ENCODE measurements at places on chromosomes 6 and 20. TPM values are rescaled to one million over a fixed set of nuclear protein-coding genes. Genes with fewer than 3 reads are reported as not detected.

The RIMS4 gene
- total RNA-seq, result 1.2 TPM

GRCh38 chr6:79636673-79637072 is 5.5 kb downstream of the SH3BGRL2 start:
- H3K27me3 ChIP-seq, result peaks cover 1% of the 10 kb centered on the region
- no peak for DNase-seq
- no peak overlapping the region for H3K27ac ChIP-seq
- H3K4me1 ChIP-seq, result peaks cover 41% of the 10 kb centered on the region

GRCh38 chr6:43707269-43707668 is 19.7 kb upstream of the MRPS18A start:
- peaks cover 62% of the 10 kb centered on the region for H3K4me1 ChIP-seq
- no peaks in the 10 kb centered on the region for H3K27me3 ChIP-seq
- H3K36me3 ChIP-seq, result no peaks in the 10 kb centered on the region
- no peak overlapping the region for H3K4me3 ChIP-seq
- DNase-seq, result no peak

GRCh38 chr6:4489538-4489937 is 286.7 kb upstream of the CDYL start:
- H3K27ac ChIP-seq, result no peak overlapping the region
- H3K27me3 ChIP-seq, result no peaks in the 10 kb centered on the region
- no peak for DNase-seq
- no peaks in the 10 kb centered on the region for H3K4me1 ChIP-seq

DNA sequence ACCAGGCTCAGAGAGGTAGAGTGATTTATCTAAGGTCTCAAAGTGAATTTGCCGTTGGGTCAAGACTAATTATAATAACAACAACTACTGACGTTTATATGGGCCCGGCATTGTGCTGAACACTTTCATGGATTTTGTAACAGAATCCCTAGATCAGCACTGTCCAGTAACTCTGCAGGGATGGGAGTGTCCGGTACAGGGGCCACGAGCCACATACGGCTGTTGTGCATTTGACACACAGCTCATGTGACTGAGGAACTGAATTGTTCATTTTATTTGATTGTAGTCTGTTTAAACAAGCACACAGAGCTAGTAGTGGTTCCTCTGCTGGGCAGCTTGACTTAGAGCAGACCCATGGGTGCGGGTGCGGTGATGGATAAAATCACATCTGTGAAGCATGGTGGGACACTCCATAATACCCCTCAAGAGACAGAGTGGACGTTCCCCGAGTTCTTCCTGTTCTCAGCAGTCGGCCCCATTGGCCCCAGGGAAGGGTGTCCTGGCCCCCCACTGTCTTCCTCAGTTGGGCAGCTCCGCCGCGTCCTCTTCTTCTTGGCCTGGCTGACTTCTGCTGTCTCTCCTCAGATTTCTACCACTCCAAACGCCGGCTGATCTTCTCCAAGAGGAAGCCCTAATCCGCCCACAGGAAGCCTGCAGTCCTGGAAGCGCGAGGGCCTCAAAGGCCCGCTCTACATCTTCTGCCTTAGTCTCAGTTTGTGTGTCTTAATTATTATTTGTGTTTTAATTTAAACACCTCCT is 6.8 kb downstream of the CDKN1A start:
- DNase-seq, result no peak
- no peak overlapping the region for H3K4me3 ChIP-seq
- H3K4me1 ChIP-seq, result peaks cover 58% of the 10 kb centered on the region
- H3K27ac ChIP-seq, result no peak overlapping the region

The ULBP1 gene
- total RNA-seq, result 1.3 TPM

DNA sequence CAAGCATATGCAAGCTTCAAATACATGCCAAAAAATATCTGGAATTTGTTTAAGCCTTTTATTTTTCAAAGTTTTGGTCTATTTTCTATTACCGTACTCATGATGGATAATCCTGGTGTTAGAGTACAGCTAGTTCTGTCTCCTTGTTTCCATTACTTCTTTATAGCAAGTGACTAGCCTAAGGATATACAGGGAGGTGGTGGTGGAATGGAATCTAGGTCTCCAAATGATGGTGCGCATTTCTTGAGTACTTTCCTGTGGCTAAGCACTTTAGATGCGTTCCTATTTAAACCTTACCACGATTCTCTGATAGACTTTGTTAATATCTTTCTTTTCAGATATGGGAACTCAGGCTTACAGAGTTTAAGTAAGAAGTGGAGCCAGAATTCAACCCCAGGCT is 3.5 kb downstream of the SLC16A10 start:
- H3K36me3 ChIP-seq, result no peaks in the 10 kb centered on the region
- H3K27ac ChIP-seq, result no peak overlapping the region
- DNase-seq, result no peak
- H3K27me3 ChIP-seq, result no peaks in the 10 kb centered on the region
- H3K4me1 ChIP-seq, result peaks cover 17% of the 10 kb centered on the region

DNA sequence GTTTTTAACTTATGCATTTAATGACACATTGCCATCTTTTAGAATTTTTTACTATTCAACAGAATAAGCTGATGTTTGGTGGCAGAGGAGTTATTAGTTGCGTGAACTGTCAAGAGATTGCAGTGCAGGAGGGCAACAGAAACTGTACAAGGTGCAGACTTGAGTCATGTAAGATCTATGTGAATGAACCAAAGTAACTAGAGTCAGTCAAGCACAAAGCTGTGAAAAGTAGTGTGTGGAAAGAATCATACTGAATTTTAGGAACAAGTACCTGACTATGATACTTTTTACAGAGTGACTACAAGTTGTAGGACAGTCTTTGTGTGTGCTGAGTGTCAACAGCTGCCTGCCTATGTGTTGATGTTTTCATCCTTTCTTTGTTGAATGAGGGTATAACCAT is 2.7 kb upstream of the C6orf163 start:
- H3K36me3 ChIP-seq, result peaks cover 3% of the 10 kb centered on the region
- H3K4me1 ChIP-seq, result no peaks in the 10 kb centered on the region
- DNase-seq, result no peak
- no peak overlapping the region for H3K4me3 ChIP-seq
- H3K27ac ChIP-seq, result no peak overlapping the region

DNA sequence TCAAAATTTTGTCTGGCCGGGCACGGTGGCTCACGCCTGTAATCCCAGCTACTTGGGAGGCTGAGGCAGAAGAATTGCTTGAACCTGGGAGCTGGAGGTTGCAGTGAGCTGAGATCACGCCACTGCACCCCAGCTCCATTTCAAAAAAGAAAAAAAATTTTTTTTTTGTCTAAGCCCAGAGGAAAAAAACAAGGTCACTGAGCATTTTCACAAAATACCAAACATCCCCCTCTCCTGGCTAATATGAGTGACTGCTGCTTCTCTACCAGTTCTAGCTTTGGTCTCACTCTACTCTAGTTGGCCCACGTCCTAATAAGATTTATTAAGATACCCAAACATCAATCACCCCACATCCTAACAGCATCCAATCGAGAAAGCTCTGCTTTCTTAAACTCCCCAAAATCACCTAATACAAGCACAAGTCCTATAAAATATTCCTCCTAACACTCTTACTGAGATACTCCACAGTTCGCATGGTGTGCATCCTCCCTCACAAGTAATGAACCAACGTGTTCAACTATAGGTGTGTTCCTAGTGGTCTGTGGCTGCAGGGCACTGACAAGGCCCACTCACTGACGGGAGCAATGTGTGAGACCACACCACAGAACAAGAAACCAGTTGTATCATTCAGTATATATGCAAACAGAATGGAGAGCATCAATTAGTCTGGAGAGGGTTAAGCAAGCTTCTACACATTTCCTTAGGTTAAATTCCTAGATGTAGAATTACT is 64.2 kb downstream of the FKBP5 start:
- H3K27me3 ChIP-seq, result no peaks in the 10 kb centered on the region
- H3K36me3 ChIP-seq, result peaks cover 97% of the 10 kb centered on the region
- H3K4me1 ChIP-seq, result no peaks in the 10 kb centered on the region

The DACT2 gene
- total RNA-seq, result 4.9 TPM

DNA sequence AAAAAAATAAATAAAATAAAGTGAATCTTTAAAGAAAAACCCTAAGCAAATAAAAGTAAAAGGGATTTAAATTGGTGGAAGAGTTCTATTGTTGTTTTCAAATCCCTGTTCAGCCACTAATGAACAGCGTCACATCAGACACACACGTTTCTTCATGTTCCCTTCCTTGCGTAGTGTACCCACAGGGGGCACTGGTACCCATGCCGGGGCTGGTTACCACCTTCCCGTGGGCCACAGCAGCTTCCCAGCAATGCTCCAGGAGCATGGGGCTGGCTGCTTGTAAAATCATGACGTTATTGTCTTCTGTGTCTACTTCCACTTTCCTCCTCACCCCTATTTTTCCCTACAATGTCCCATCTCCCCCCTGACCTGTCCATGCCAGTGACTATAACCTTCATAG is 988.7 kb downstream of the KIF16B start:
- H3K27me3 ChIP-seq, result no peaks in the 10 kb centered on the region
- H3K4me1 ChIP-seq, result no peaks in the 10 kb centered on the region
- no peak overlapping the region for H3K4me3 ChIP-seq
- no peak for DNase-seq

- DNase-seq, result no peak
- H3K4me3 ChIP-seq, result no peak overlapping the region
- no peaks in the 10 kb centered on the region for H3K27me3 ChIP-seq
- H3K4me1 ChIP-seq, result peaks cover 9% of the 10 kb centered on the region
- H3K36me3 ChIP-seq, result no peaks in the 10 kb centered on the region
- H3K27ac ChIP-seq, result no peak overlapping the region
Measured at GRCh38 chr6:98975421-98975820, 27.7 kb upstream of the FBXL4 start.

The ADGRG6 gene
- 102 TPM for total RNA-seq

DNA sequence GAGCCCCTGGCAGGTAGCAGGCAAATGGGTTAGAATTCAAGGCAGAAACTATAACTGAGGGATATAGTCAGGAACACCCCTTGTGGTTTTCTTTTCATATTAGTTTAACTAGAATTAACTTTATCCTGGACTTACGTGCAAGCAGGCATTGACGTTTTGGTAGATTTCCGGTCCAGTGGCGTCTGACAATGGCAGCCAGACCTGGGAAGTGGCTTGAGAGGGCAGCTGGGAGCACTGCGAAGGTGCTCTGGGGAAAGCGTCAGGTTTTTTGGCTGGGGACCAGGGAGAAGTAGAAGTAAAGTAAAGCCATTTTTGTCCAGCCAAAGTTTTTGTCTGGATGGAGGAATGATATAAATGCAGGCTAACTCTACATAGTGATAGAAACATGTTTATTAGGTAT is 8.4 kb upstream of the ACSS1 start:
- no peak for DNase-seq
- no peak overlapping the region for H3K4me3 ChIP-seq
- H3K27me3 ChIP-seq, result no peaks in the 10 kb centered on the region
- H3K27ac ChIP-seq, result no peak overlapping the region
- H3K36me3 ChIP-seq, result no peaks in the 10 kb centered on the region

DNA sequence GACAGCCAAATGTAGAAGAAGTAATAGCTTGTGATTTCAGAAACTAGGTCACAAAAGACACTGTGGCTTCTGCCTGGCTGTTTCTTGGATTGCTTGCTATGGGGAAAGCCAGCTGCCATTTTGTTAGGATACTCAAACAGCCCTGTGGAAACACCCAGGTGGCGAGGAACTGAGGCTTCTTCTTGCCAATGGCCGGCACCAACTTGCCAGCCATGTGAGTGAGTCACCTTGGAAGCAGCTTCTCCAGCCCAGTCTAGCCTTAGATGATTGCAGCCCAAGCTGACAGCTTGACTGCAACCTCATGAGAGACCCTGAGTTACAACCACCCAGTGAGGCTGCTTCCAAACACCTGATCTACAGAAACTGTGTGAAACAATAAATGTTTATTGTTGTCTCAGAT is 11.9 kb upstream of the KIAA1755 start:
- H3K4me1 ChIP-seq, result peaks cover 10% of the 10 kb centered on the region
- no peak overlapping the region for H3K4me3 ChIP-seq
- H3K36me3 ChIP-seq, result no peaks in the 10 kb centered on the region
- peak overlapping the region; percentile 62 for H3K27ac ChIP-seq
- no peak for DNase-seq

GRCh38 chr6:77040568-77041195 is 422.6 kb downstream of the HTR1B start:
- no peaks in the 10 kb centered on the region for H3K4me1 ChIP-seq
- H3K27me3 ChIP-seq, result no peaks in the 10 kb centered on the region
- no peak overlapping the region for H3K4me3 ChIP-seq
- no peak overlapping the region for H3K27ac ChIP-seq

GRCh38 chr6:142459271-142459670 is 157.5 kb downstream of the ADGRG6 start:
- H3K4me1 ChIP-seq, result no peaks in the 10 kb centered on the region
- DNase-seq, result no peak
- no peaks in the 10 kb centered on the region for H3K36me3 ChIP-seq
- no peak overlapping the region for H3K4me3 ChIP-seq

Measured in stomach (tissue), 19 donors.